Non-pigmented ciliary epithelial cell (primary cell): ENCODE measurements at places on chromosomes 2 and 18.

DNA sequence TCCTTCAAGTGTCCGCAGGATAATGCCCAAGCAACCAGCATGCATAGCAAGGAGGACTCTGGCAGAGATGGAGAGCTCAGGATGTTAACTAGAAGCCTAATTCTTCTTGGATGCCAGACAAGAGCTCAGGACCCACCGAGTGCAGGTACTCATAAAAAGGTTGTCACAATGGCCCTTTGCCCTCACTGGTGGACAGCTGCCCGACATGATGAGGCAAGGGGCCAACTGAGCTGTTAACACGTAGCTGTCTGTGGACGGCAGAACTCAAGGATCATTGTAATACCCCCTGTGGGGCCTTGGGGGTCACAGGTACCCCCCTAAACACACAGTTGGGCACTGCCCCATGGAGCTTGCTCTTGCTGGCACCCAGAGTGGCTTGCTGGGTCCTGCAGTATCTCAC is 393.7 kb downstream of the PIK3C3 start:
- DNase-seq = no peak

GRCh38 chr2:138090330-138090729 is 126.1 kb downstream of the HNMT start:
- peak; percentile 24 for DNase-seq

DNA sequence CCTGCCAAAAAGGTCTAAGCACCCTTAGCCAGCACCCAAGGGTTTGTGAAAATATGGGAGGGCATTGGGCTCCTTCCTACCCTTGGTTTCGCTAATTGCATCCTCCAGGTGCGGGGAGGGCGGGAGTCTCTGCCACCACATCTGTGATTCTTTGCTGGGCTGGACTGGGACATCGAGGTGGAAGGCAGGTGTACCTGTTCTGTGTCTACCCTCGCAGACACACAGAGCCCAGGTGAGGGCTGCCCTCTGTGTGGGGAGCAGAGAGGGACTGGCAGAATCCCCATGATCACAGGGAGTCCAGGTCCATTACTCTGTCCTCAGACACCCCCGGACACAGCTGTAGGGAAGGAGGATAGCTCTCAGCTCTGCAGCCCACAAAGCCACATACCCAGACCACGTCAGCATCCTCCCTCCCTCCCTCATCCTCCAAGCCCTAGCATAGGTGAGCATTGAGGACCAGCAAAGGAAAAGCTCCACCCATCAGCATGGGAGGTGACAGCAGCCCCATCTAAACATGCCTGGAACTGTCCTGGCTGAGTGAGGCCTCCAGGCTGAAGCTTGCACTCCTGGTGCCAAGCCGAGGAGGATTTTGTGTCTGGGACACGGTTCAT is 49.8 kb downstream of the PLB1 start:
- no peak for DNase-seq

- DNase-seq = peak; percentile 69
Observed at GRCh38 chr2:157838442-157839161, 37.5 kb downstream of the ACVR1 start.

DNA sequence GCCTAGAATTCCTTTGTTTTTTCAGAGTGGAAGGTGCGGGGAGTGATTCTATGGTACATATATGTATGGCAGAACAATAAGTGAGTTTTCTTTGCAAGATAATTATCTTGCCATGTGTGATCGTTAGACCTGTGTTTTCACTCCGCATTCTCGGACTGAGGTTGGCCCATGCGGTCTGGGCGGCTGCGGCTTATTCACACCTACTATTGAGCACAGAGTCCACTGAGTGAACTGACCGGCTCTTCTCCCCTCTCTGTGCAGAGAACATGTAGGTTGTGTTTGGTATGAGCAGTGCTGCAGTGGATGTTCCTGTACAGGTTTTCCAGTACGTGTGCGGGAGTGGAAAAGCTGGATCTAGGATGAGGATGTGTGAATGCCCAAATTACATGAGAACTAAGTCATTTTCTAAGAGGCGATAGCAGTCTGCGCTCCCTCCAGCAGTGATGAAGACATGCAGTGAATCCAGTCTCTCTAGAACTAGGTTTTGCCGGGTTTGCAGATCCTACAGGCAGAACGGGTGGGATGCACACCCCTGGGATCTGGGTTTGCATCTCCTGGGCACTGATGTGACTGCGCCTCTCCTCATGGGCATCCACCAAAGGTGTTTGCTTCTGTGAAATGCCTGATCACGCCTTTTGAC is 27.1 kb downstream of the MTERF4 start:
- DNase-seq = no peak

GRCh38 chr2:192035731-192036442 is 158.8 kb downstream of the TMEFF2 start:
- DNase-seq = peak; percentile 19

- DNase-seq = no peak
Observed at GRCh38 chr2:56522605-56523089, 338.9 kb downstream of the CCDC85A start.

DNA sequence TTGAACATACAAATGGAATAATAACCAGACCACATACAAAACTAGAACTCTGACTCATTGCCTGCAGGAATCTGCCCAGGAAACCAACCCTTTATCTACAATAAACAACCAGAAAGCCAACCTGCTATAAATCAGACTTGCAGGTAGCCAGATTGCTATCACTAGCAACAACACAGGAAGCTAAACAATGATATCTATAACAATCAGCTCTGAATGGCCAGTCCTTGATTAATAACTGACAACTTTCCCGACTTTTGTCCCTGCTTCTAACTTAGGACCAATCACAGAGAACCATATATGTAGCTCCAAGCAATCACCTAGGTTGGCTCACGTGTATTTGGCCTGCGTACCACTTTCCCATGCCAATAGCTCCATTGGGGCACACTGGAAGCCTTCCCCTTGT is 470.8 kb downstream of the RIT2 start:
- no peak for DNase-seq

DNA sequence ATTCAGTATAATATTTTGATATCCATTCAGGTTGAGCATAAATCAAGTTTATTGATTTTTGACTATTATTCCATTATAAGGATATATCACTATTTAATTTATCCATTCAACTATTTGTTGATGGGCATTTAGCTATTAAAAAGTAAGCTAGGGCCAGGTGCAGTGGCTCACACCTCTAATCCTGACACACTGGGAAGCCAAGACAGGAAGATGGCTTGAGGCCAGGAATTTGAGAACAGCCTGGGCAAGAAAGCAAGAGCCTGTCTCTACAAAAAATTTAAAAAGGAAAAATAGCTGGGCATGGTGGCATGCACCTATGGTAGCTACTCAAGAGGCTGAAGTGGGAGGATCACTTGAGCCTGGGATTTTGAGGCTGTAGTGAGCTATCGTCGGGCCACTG is 183.5 kb downstream of the HNMT start:
- no peak for DNase-seq

DNA sequence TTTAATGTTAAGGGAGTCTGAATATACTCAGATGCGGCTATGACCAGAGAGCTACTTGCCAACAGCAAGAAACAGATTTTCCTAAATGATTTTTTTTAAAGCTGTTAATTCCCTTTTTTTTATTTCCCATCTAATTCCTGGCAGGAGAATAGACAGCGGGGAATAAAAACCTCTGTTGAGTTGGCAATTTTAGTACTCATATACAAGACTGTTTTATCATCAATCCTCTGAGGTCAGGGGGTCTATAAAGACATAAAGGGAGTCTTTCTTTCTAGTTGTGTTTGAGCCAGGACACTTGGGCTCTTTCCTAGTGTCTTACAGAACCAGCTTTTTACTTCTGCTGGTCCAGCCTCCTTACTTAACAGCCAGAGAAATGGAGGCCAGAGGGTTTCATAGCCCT is 29.4 kb downstream of the MAIP1 start:
- DNase-seq = no peak

DNA sequence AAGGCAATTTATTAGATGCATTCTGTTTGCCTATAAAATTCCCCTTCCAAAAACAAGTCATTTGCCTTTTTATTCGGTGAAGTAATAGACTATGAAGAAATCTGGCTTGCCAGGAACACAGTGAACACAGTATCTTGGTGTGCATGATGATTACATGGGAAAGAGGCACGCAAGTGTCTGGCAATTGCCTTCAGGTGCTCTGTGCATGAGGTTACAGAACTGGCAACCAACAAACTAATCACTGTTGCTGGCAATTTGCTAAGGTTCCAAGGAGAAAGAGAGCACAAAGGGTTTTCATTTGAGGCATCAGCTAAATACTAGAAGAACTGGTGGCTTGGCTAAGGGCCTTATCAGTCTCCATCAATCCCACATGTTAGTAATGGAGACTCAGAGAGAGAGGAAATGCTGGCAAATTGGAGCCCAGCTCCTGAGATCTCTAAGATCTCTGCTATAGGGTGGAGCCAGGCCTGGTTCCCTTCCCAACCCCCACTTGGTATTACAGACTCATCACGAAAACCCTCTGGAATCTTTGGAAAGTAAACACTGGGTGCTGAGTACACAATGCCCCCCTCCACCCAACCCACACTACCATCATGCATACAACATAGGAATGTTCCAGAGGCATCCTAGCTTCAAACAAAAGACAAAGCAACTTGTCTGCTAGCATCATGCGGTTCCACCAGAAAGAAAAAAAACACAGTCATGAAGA is 10.4 kb downstream of the RNF152 start:
- DNase-seq = peak; percentile 41

GRCh38 chr2:28378679-28379584 is 13.7 kb upstream of the FOSL2 start:
- no peak for DNase-seq

- DNase-seq = no peak
Observed at GRCh38 chr2:235041221-235041917, 89.6 kb downstream of the SH3BP4 start.

GRCh38 chr2:196944570-196944969 is 18.1 kb upstream of the PGAP1 start:
- DNase-seq = no peak

DNA sequence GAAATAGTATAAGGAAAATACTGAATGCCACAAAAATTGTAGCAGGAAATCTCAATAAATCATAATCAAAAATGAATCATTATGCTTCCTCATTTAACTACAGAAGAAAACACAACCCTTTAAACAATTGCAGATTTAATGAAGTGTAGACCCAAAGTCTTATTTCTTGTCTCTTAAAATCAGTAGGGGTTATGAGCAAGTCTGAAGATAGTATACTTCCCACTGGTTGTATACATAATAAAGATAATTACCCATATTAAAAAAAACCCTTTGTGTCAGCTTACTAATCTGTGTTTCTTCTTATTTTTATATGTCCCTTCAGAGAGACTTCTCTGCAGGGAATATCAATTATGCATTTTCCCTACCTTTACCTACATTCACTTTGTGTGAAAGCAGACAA is 504.7 kb downstream of the ERBB4 start:
- no peak for DNase-seq

DNA sequence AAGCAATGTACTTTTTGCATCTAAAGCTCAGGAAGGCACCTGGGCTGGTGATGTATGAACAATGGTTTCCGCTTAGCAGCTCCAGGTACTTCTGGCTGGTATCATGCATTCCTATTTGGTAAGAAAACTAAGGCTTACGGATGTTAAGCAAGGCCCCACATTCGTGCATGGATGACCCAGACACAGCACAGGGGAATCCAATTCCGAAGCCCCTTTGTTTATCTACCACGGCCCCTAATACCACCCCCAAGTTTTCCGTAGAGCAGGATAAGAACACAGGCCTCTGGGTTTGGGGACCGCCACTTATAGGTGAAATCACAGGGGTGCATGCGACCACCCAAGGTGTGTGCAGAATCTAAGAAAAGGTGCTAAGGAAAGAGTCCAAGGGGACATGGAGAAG is 192.1 kb upstream of the ID2 start:
- no peak for DNase-seq

- no peak for DNase-seq
Observed at GRCh38 chr2:104758199-104758620, 95.7 kb upstream of the POU3F3 start.

DNA sequence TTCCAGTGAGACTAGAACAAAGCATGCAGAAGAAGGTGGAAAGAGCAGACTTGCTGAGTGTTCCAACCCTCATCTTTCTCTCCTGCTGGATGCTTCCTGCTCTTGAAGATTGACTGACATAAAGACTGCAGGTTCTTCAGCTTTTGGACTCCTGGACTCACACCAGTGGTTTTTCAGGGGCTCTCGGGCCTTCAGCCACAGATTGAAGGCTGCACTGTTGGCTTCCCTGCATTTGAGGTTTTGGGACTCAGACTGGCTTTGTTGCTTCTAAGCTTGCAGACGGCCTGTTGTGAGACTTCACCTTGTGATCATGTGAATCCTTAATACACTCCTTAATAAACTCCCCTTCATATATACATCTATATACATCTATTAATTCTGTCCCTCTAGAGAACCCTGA is 20.4 kb downstream of the VRK2 start:
- DNase-seq = no peak

GRCh38 chr2:126623000-126623399 is 33.0 kb upstream of the GYPC start:
- DNase-seq = no peak

DNA sequence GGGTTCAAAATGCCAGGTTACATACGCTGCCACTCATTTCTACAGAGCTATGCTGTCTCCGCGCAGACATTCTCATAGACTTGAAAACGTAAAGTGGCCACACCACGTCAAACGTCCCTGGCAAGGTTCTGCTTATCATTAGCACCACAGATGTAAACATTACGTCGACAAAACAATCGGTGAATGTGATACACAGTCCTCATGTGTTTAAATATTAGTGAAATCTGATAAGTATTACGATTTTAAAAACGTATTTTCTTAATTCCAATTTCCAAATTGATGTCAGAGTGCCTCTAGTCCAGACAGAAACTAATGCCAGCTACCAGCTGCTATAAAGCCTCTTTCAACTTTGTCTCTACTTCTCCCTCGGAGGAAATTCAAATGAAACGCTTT is 1.2 kb downstream of the STK17B start:
- DNase-seq = no peak

DNA sequence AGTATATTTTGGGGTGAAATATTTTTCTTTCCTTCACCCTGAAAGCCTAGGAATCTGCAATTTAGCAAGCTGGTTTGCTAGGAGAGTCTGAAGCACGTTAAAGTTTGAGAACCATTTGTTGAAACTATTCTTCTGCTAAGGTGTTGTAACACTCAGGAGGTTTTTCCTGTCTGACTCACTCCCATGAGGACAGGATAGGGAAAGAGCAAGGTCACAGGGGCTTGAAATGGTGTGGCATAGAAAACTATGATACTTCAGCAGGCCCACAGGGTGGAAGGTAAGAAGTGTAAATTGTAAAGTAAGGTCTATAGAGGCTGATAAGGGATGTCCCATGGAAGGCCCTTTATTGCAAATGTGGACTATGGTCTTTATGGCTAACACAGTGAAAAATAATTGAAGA is 177.7 kb upstream of the ZC3H15 start:
- no peak for DNase-seq

GRCh38 chr2:207231106-207231865 is 65.5 kb upstream of the KLF7 start:
- no peak for DNase-seq

- DNase-seq = no peak
Observed at GRCh38 chr18:59358414-59358711, 702 bp downstream of the LMAN1 start.

GRCh38 chr2:135951041-135951583 is 34.3 kb downstream of the DARS1 start:
- no peak for DNase-seq

GRCh38 chr2:122368576-122369243 is 613.3 kb downstream of the TSN start:
- no peak for DNase-seq

- no peak for DNase-seq
Observed at GRCh38 chr2:153287109-153287801, 191.3 kb downstream of the RPRM start.
